ENCODE measurements at places on chromosomes 1 and 21. TPM values are rescaled to one million over a fixed set of nuclear protein-coding genes. Genes with fewer than 3 reads are reported as not detected.

- no peaks in the 10 kb centered on the region for H3K27me3 ChIP-seq
- DNase-seq: no peak
- H3K36me3 ChIP-seq: no peaks in the 10 kb centered on the region
Measured at GRCh38 chr1:5509664-5510452, 482.4 kb downstream of the NPHP4 start.

DNA sequence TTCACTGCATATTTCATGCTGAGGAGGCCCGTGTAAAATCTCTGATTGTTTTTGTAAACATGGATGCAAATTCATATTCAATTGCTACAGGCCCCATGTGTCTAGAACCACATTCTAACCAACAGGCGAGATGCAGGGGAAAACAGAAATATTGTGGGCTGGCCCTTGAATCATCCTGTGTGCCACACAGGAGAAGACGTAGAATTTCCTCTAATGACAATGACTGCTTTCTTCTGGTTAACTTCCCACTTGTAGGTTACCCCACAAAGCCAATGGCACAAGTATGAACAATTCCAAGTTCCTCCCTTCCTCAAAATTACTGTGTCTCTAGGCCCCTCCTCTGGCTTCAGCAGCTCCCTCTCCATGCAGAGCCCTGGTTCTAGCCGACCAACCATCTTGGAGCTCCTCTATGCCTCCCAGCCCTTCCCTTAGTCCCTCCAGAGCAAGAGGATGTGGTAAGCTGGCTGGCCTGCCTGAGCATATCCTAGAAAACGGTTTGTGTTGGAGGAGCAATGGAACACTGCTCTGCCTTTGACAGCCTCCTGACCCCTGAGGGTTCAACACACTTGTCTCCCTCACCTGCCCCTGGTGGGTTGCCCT, 205.2 kb downstream of the HS2ST1 start:
- no peaks in the 10 kb centered on the region for H3K4me1 ChIP-seq
- no peak for DNase-seq
- H3K4me3 ChIP-seq: no peak overlapping the region
- no peaks in the 10 kb centered on the region for H3K36me3 ChIP-seq
- no peak overlapping the region for H3K27ac ChIP-seq

RIMKLA gene
- total RNA-seq: 0.06 TPM

- no peak overlapping the region for H3K4me3 ChIP-seq
- H3K4me1 ChIP-seq: no peaks in the 10 kb centered on the region
- no peak for DNase-seq
- no peaks in the 10 kb centered on the region for H3K27me3 ChIP-seq
- no peak overlapping the region for H3K27ac ChIP-seq
Measured at GRCh38 chr1:41720861-41721410, 197.8 kb downstream of the HIVEP3 start.

DNA sequence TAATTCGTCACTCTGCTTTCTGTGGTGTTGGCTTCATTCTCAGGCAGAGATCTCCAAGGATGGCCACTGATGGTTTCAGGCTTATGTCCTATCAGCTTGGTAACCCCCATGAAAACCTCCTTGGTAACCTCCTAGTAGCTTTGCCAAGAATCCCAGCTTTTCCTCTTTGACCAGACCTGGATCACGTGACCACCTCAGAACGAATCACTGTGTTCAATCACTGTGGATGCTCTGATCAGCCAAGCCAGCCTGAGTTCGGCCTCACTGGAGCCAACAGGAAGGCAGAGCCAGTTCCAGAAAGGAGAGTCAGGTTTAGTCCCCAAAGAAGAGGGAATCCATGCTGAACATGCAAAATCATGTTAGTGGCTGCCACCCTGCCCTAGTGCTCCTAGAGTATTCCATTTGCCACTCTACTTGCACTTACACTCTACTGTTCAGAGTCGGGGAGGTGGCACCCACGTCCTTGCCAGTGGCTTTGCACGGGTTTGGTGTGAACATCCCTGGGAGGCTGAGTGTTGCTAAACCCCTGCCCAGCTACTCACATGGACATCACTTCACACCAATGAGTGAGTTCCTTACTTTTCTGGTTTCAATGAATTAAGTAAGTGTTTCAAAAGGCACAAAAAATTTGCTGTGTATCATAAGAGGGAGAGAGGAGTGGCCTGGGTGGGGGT, 33.5 kb upstream of the SSBP3 start:
- H3K27me3 ChIP-seq: no peaks in the 10 kb centered on the region
- no peak for DNase-seq
- H3K36me3 ChIP-seq: no peaks in the 10 kb centered on the region
- H3K27ac ChIP-seq: no peak overlapping the region

SMIM12 gene
- 40.2 TPM for total RNA-seq

- no peak overlapping the region for H3K4me3 ChIP-seq
- no peaks in the 10 kb centered on the region for H3K27me3 ChIP-seq
- no peaks in the 10 kb centered on the region for H3K4me1 ChIP-seq
- no peak for DNase-seq
- no peak overlapping the region for H3K27ac ChIP-seq
- H3K36me3 ChIP-seq: no peaks in the 10 kb centered on the region
Measured at GRCh38 chr1:61869691-61870109, 127.4 kb downstream of the PATJ start.

GRCh38 chr1:91700771-91701471, 185.0 kb downstream of the TGFBR3 start:
- H3K27ac ChIP-seq: peak overlapping the region; percentile 60
- no peak for DNase-seq
- H3K36me3 ChIP-seq: no peaks in the 10 kb centered on the region
- H3K4me3 ChIP-seq: no peak overlapping the region
- H3K4me1 ChIP-seq: peaks cover 16% of the 10 kb centered on the region
- no peaks in the 10 kb centered on the region for H3K27me3 ChIP-seq

DNA sequence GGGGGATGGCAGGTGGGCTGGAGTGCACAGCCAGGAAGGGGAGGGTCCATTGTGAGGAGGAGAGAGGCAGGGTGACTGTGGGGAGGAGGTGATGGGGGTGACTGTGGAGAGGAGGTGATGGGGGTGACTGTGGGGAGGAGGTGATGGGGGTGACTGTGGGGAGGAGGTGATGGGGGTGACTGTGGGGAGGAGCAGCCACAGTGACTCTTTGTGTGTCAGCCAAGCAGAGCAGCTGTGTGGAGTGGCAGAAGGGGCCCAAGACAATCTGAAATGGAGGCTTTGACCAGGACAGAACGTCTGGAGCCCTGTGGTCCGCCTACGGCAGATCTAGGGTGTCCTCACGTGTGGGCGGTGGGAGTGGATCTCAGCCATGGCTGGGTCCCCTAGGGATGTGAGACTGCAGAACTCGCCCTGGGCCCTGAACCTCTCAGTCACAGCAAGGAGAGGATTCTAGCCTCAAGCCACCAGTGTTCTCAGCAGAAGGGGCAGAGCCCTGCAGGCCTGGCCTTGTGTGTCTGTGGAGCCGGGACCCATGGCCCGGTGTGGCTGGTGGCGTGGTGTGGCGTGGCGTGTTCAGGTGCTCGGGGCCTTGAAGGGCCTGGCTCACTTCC, 81.5 kb downstream of the OBSCN start:
- DNase-seq: no peak
- no peak overlapping the region for H3K4me3 ChIP-seq
- no peak overlapping the region for H3K27ac ChIP-seq
- H3K4me1 ChIP-seq: no peaks in the 10 kb centered on the region
- H3K36me3 ChIP-seq: no peaks in the 10 kb centered on the region
- no peaks in the 10 kb centered on the region for H3K27me3 ChIP-seq

GRCh38 chr1:74430342-74430934, 82.0 kb downstream of the LRRC53 start:
- no peaks in the 10 kb centered on the region for H3K4me1 ChIP-seq
- no peaks in the 10 kb centered on the region for H3K27me3 ChIP-seq
- H3K4me3 ChIP-seq: no peak overlapping the region
- DNase-seq: no peak
- no peaks in the 10 kb centered on the region for H3K36me3 ChIP-seq

DNA sequence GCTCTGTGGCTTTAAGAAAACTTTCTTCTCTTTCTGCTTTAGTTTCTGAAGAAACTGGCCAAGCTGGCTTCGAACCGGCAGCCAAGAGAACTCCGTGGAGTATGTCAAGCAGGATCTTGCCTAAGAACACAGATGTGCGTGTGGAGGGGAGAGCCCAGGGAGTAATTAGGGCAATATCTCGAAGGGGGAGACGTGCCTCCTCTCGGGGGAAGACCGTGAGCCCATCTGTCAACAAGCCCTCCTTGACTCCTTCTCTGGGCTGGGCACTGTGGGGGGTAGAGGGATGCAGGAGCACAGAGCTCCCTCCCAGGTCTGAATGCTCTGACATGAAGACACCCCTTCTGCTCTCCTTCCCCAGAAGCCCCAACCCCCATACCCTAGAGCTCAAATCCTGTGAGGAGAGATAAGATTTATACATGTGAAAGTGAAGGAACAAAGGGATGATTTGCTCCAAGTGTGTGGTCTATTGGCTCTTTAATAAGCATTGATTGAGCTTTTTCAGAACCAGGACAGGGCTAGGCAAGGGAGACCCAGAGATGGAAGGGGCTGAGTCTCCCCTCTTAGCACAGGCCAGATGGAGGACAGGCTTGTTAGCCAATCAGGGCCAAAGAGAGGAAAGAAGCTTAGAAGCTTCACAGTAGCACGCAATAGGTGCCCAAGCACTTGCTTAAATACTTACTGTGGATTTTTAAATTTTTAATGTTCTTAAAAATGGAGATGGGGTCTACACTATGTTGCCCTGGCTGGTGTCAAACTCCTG, 37.5 kb downstream of the EDN2 start:
- no peak for DNase-seq
- no peaks in the 10 kb centered on the region for H3K36me3 ChIP-seq
- H3K4me1 ChIP-seq: peaks cover 49% of the 10 kb centered on the region
- no peak overlapping the region for H3K4me3 ChIP-seq
- H3K27ac ChIP-seq: no peak overlapping the region
